Vagina (tissue), 2 donors: ENCODE measurements at places on chromosomes 16 and 17.

- DNase-seq, result no peak
These were observed 125.2 kb upstream of the CDC42EP4 start for GRCh38 chr17:73436954-73437353.

GRCh38 chr17:8243827-8244226 is 4.0 kb downstream of the CTC1 start:
- no peak for DNase-seq

DNA sequence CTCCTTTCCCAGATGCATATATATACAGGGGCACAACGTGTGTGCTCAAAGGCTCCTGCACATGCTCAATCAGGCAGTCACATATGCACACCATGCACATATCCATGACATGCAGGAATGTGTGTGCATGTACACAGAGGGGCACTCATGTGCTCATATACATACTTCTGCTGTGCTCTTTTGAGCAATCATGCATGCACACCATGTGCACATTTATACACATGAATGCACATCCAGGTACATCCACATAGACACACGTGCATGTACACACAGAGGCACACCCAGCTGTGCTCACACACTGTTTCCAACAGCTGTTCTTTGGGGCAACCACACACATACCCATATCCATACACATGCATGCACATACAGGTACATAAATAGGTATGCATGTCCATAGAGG is 165.3 kb downstream of the SALL1 start:
- DNase-seq, result no peak

DNA sequence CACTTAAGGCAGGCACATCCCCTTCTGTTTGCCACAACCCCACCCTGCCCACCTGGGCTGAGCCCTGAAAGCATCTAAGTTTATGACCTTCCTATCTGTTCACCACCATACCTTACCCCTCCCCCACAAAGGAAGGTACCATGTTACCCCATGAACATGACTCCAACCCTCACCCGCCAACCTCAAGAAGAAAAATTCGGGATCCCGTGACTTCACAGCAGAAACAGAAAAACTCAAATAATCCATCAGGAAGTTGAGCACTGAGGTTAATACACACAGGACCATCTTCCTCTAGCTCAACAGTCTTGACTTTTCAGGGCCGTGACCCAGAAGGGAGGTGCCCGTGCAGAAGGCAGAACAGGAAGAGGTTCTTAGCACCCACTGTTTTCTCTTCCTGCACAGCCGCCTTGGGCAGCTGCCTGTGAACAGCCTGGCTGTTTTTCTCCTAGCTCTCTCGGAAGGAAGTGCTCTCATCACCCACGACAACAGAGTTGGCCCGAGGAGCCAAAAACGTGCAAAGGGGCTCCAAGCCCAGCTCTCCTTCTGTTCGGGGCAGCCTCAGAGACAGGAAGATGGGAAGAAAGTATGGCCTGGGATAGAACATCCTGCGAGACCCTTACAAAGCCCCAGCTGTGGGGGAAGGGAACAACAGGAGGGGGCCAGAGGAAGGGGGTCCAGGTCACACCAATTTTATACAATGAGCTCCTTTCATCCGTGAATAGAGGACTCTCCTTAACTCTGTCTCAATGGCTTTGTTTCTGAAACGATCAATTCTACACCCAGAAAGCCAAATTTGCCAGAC is 101.1 kb downstream of the XYLT1 start:
- no peak for DNase-seq

DNA sequence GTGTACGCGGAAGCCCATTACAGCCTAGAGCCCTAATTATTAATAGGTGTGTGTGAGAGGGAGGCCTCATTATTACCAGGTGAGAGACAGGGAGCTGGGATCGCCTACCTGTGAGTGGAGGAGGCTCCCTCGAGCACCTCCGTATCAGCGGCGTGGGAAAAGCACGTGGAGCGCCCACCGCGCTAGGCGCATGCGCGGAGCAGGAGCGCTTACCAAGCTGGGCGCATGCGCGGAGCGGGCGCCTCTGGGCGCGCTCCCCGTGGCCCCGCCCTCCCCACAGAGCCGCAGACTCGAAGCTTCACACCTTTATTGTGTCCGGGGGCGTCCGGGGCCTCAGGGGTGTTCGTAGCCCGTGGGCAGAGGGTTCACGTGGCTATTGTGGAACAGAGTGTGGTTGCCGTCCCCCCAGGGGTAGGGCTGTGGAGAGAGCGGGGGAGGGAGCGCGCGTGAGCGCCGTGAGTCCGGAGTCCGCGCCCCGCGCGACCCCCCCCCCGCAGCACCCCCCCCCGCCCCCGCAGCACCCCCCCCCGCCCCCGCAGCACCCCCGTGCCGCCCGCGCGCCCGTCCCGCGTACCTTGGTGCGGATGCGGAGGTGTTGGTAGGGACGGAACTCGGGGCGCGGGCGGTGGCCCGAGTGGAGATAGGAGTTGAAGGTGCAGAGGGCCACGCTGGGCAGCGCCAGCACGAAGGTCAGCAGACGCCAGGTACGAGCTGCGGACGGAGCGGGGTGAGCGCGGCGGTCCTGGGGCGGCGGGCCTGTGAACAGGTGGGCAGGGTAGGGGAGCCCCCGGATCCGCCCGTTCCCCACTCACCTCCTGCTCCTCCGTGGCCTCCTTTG is 500 bp downstream of the COX6A2 start:
- no peak for DNase-seq

DNA sequence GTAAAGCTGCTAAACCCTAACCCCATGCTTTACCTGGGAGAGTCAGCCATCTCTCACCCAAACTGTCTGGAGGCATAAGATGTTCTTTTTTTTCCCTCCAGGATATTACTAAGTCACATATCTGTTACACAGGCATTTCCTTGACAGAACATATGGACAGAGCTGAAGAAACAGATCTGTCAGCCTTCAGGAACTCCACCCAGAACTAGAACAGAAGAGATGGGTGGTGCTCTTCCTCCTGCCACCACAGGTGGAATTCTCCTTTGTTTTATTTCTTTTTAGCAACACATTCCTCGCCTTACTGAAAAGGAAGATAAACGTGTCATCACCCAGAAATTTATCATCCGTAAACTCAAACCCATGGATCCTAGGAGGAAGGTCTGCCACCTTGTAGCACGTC is 8.8 kb downstream of the MYCBPAP start:
- DNase-seq, result no peak

- DNase-seq, result no peak
These were observed 53.1 kb downstream of the CFDP1 start for GRCh38 chr16:75379911-75380847.

DNA sequence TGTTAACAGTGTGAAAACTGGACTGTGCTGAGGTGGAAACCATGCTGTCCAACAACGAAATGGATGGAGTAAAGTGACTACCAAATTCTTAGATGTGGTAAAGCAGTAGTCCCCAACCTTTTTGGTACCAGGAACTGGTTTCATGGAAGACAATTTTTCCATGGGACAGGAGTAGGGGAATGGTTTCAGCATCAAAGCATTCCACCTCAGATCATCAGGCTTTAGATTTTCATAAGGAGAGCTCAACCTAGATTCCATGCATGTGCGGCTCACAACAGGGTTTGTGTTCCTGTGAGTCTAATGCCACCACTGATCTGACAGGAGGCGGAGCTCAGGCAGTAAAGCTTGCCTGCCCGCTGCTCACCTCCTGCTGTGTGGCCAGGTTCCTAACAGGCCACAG is 11.5 kb downstream of the SLX4 start:
- DNase-seq, result no peak

- peak; percentile 95 for DNase-seq
These were observed 62.6 kb downstream of the ZFHX3 start for GRCh38 chr16:72985148-72985941.

DNA sequence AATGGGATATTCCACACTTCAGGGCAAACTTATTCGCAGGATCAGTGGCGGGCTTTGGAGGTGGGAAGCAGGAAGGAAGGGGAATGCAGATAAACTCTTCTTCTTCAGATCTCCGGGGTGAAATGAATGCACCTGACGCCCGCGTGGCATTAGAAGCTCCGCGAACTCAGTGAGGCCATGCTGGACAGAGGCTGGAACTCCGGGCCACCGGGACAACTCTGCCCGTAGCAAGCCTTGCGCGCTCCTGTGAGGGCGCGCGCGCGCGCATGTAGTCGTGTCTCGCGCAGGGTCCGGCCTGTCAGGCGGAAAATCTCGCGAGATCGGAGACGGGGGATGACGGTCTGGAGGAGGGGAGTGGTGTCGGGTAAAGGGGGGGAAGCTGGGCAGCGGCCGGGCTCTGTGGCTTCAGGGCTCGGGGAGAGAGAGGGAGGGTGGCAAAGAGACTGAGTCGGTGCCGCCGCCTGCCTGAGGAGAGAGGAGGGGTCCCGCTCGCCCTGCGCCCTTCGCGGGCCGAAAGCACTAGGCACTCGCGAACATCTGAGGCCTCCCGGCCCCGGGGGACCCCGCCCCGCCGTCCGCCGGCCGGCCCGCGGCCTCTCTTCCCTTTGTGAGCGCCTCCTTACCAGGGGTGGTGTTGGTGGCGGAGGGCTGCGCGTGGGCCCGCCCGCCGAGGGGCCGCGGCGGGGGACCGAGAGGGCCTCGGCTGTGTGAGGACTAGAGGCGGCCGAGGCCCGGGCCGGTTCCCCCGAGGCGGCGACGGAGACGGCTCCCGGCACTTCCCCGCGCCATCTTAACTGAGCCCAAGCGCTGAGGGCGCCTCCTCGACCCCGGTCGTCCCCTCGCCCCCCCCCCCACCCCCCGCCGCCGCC is at the start of gene TAOK1:
TSS of gene TAOK1 (plus strand) at position 382 of the 869 bp plus-strand sequence. CDS start 61,186 bp downstream, outside the sequence.
- peak; percentile 98 for DNase-seq

DNA sequence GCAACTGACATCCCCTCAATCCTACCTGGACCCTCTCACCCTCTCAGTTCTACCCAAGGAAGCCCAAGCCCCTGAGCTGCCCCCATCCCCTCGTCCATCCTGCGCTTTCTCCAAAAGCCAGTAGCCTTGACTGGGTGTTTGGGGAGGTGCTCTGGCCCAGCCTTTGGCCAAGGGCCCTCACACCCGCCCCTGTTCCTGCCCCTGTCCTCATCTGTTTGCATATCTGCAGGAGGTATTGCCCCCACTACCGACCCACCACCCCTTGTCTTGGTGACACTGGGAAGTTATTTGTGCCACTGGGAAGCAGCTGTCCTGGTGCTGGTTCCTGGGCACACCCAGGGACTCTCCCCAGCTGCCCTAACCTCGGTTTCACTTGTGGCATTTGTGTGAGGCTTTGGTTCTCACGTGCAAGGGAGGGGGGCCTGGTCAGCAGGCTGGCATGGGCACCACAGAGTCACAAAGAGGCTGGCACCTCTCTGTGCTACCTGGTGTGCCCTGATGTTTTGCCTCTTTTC is 75.3 kb downstream of the MRC2 start:
- no peak for DNase-seq

GRCh38 chr16:51508490-51509212 is 357.6 kb upstream of the SALL1 start:
- no peak for DNase-seq

DNA sequence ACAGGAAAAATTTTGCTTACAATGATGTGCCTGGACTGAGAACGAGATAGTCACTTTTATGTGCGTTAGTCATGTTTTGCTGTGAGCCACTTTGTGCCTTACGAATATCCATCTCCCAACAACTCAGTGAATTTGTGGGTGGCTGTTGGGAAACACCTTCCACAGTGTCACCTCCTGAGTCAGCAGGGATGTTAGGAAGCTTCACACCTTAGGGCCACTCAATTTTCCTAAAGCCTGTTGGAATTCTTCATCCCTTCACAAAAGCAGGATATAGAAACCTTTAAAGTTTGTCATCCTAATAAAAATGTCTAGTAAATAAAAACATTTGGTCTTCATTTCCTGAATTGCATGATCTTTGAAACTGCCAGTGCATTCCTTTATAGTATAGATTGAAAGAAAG is 4.3 kb upstream of the KRTAP3-1 start:
- no peak for DNase-seq

DNA sequence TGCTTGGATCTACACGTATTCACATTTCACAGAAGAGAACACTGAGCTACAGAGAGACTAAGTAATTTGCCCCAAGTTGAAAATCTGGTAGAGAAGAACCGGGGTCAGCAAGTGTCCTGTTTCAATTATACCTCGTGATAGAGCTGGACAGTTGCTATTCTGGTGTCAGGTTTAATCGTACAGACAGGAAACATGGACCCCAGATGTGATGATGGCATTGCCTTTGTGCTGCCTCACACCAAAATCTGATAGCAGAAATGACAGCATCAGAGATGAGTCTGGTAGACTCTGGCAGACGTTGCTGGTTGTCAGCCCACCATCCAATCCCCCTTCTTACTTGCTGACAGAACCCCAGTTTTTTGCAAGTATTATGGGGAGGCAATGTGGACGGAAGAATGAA is 112.1 kb upstream of the FOXF1 start:
- DNase-seq, result no peak

- no peak for DNase-seq
These were observed 73.0 kb upstream of the N4BP1 start for GRCh38 chr16:48682971-48683370.

GRCh38 chr17:50847566-50847965 is 12.2 kb downstream of the WFIKKN2 start:
- DNase-seq, result no peak

DNA sequence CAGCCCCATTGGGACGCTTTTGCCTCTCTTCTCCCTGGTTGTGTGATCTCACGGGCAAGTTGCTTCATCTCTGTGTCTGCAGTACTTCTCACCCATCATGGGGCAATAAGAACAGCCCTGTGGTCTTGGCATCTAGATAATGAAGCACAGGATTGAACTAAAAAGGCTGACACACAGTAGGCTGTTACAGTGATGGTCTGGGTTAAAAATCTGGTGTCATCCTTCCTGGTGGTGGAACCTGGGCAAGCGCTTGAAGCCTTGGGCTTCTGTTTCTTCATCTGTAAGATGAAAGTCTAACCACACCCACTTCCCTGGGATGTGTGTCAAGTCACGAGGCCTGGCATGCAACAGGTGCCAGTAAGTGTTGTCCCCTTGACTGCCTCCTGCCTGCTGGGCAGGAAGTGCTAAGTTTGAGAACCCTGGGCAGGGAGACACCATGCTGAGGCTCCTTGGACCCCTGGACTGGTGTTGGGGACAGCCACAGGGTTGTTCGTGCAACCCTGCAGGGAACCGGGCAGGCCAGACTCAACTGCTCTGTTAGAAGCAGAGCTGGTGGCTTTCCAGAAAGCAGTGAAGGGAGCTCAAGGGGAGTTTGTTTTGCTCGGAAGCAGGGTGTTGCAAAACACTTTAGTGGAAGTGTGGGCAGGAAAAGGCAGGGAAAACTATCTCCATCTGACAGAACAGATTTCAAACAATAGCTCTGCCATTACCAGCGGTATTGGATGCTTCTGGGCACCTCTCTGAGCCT is 5.9 kb upstream of the MAP2K3 start:
- DNase-seq, result no peak
